ENCODE measurements at places on chromosomes 6 and 20. TPM values are rescaled to one million over a fixed set of nuclear protein-coding genes. Genes with fewer than 3 reads are reported as not detected.

The OR2B6 gene
- not detected for polyA plus RNA-seq

The GPR6 gene
- not detected for polyA plus RNA-seq

The DPPA5 gene
- polyA plus RNA-seq = not detected

The PLAGL2 gene
- polyA plus RNA-seq = 8.2 TPM

GRCh38 chr6:8108759-8109539 lies 6.6 kb upstream of the EEF1E1 start:
- DNase-seq = no peak

DNA sequence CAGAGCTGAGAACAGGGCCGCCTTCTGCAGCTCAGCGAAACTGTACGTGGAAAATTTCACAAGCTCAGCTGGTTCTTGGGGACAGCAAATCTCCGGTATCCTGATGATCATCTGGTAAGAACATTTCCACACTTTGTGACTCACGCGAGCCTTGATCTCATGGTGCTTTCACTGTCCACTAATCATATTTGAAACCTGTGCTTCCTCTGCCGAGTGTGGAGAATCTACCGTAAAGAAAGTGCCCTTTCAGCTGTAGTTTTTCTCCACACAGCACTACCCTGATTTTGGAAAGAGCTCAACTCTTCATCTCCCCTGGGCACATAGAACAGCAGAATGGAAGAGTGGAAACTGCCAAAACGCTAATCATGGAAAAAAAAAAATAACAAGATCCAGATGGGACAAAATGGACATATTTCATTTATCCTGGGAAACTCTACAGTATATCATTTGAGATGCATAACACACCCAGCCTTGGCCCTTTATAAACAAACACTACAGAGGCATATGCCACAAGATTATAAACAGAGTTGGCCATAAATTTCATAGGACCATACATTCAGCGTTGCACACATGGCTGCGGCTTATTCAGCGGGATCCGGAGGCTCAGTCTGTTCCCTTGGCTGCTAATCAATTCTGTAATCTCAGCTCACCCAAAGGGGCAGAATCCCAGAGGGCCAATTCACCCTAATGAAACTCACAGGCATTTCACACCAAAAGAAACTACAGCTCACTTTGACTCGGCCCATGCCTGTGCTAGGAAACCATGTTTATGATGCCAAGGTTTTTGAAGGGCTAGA lies 434.5 kb downstream of the HDGFL1 start:
- no peak for DNase-seq

GRCh38 chr6:151043944-151044343 lies 178.4 kb downstream of the MTHFD1L start:
- peak; percentile 20 for DNase-seq

- no peak for DNase-seq
Observed at GRCh38 chr20:25356271-25356933, 34.2 kb downstream of the ABHD12 start.

- peak; percentile 73 for DNase-seq
Observed at GRCh38 chr6:46042355-46042999, 26.8 kb upstream of the CLIC5 start.

DNA sequence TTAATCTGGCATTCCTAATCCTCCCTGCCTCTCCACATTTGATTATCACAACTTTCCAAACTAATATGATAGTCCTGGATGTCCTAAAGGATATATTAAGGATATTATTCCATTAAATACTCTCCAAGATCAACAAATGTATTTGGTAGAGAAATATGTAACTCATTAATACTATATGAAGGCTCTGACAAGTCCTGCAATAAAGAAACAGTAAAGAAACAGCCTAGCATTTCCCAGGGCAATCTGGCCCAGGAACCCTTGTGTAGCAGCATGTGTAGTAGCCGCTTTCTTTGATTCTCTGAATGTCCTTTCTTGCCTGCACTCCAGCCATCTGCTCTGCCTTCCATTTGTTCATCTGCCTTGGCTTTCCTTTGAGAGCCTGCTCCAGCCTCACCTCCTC lies 23.7 kb downstream of the TRAM2 start:
- DNase-seq = no peak

All from endothelial cell of umbilical vein (primary cell).